Iris pigment epithelial cell (primary cell): ENCODE measurements at places on chromosomes 4 and X.

DNA sequence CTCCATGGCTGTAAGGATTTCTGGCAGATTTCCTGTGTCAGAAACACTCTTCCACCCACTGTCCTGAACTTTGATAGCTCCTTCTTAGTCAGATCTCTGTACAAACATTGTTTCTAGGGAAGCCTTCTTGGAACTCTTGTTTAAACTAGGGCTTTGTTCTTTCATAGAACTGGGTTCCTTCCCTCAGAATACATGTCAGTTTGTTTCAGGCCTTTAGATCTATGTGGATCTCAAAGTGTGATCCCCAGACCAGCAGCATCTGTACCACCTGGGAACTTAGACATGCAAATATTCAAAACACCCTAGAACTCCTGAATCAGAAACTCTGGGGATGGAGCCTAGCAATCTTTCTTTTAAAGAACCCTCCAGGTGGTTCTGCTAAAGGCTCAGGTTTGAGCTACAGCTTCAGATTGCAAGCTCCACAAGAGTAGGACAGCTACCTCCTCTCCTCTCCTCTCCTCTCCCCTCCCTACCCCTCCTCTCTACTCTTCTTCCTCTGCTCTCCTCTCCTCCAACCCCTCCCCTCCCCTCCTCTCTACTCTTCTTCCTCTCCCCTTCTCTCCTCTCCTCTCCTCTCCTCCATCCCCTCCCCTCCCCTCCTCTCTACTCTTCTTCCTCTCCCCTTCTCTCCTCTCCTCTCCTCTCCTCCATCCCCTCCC is 12.7 kb downstream of the RASSF6 start:
- DNase-seq = no peak

DNA sequence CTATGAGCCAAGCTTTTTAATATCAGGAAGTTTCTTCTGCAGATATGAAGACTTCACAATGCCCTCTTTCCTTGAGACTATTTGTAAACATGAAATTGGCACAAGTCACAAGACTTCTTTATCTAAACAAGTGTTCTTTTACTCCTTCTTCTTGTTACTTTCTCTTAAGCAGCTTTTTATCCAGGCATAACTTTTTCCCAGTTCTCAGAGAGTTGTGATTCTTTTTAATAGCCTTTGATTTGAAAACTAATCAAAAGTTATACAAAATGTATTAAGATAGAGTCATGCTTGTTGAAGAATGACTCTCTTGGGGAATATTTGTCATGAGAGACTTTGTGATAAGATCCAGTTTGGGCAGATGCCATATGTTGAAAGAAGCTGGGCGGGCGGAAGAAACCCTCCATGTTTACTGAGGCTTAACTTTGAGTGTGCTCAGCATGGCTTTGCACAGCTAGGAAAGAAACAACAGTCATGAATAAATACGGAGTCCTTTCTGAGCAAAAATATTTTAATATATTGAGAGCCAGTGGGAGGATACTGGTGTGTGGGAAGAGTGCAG is 39.3 kb downstream of the SYTL5 start:
- peak; percentile 50 for DNase-seq

DNA sequence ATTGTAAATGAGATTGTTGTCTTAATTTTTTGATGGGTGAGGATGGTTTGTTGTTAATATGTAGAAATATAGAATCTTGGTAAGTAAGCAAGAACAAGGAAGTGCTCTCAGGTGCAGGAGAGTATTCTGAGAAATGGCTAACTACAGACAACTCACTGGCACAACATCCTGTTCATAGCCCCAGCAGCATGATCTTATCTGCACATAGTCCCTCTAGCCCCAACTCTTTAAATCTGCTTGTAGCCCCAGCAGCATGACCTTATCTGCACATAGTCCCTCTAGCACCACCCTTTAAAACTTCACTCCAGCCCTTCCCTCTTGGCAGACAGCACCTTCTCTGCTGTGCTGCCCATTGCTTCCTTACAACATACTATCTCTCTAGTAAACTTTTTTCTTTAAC is 1957.1 kb upstream of the ADGRL3 start:
- DNase-seq = no peak

DNA sequence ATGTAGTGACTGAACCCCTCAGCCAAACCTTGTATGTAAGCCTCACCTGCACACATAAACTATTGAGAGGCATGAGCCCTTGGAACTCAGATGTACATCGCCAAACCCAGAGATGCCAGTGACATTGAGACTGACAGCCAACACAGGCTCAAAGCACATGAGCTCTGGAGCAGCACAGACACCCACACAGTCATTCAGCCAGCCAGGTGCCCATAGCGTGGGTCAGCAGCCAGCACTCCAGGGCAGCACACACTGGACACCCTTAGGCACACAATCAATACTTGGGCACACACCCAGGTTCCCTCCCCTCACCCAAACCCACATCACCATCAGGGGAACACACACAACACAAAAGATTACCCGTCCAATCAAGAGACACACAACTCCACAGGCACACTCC is 4.3 kb upstream of the TIMP1 start:
- no peak for DNase-seq

DNA sequence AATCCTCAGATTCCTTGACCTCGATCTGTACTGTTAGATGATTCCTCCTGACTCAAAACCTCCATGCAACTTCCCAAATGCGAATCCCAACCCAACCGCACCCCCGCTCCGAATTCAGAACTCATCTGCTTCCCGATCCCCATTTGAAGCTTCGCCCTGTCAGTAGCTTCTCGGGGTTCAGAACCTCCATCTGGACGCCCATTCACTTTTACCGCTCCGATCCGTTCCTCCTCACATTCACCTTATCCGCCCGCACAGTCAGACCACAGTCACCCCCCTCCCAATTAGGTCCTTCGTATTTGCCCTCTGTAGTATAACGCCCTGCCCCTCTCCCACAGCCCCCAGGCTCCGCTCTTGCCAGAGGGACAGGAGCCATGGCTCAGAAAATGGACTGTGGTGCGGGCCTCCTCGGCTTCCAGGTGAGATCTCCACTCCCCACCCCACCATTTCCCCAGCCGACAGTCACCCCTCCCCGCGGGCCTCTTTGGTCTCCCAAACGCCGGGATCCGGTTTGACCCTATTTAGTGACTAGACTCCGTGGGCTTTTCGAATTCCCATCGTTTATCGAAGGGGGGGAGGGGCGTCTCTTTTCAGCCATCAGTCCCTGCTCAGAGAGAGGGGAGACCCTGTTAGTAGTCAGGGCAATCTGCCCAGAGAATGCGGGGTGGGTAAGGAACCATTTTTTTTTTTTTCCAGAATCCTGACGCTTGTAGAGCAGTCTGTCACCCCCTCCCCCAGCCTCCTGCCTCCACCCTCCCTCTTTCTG is 691 bp downstream of the MAGED1 start:
- DNase-seq = peak; percentile 22

- DNase-seq = no peak
These were observed 55.6 kb downstream of the PBDC1 start for GRCh38 chrX:76228499-76228898.

DNA sequence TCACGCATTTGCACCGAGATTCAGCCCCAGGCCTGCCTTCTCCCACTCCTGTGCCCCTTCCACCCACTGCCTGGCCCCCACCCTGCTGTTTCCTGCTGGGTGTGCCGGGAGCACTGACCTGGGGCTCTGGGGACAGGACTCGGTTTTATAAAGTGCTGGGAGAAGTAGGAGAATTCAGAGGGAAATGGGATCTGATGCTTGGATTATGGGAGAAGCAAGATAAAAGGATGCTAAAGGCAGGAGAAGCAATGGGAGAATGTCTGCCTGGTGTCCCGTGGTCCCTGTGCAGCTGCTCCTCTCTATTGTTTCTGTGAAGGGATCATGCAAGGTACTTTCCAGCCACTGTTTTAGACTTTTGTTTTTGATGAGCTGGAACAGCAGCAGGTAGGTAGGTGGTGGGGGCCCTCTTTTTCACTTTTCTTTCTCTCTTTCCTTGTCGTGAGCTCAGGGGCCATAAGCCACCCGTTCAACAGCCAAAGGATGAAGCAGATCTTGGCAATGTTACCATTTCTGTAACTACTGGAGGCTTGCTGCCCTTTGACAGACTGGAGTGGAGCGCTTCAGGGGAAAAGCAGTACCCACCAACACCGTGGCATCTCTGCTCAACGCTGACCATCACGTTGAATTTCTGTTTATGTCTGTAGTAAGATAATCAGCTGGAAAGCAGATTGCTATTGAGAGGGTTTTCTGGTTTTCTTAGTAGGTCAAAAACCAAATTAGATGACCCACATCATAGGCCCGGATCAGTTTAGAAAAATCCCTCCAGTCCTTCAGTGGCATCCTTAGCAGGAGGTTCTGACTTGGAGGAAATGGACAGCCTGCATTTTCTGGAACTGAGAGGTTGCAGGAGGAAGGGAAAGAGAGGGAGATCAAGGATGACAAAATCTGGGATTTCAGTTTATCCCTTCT is 63.8 kb upstream of the ENPP6 start:
- DNase-seq = no peak

- no peak for DNase-seq
These were observed 59.1 kb upstream of the RXFP1 start for GRCh38 chr4:158462611-158463010.

GRCh38 chrX:49999087-49999486 is 76.7 kb downstream of the CLCN5 start:
- no peak for DNase-seq

GRCh38 chrX:148933881-148934280 is 433.5 kb downstream of the AFF2 start:
- DNase-seq = no peak

DNA sequence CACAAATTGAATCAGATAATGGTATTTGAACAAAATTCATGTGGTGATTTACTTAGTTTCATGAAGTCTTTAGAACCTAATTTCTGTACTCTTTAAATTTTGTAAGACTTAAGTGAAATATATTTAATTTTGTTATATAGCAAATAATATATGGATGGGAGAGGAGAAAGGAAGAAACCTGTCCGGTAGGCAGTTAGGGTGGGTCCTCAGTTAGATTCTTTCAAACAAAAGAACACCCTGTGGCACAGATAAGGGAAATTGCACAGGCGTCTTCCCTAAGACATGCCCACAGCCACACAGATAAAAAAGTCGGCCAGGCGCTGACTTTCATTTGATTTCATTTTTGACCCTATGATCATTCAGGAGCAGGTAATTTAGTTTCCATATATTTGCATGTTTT is 25.1 kb upstream of the CTSO start:
- no peak for DNase-seq

- DNase-seq = peak; percentile 18
These were observed 32.5 kb downstream of the AKAP4 start for GRCh38 chrX:50168241-50168687.

DNA sequence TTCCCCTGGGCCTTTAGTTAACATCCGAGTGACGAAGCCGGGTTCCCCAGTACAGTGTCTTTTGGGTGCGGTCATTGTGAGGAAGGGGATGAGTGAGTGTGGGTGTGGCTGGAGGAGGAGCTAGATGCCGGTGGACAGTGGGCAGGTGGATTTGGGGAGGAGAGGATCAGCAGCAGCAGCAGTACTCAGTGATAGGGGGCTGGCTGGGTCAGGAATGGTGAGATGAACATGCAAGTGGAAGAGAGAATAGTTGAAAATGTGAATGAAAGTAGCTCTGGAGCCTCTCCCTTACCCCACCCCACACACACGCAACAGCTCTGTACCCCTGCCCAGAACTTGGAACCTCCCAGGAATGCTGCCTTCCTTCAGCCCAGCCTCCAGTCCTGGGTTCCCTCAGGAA is 4.5 kb downstream of the TSR2 start:
- DNase-seq = no peak

DNA sequence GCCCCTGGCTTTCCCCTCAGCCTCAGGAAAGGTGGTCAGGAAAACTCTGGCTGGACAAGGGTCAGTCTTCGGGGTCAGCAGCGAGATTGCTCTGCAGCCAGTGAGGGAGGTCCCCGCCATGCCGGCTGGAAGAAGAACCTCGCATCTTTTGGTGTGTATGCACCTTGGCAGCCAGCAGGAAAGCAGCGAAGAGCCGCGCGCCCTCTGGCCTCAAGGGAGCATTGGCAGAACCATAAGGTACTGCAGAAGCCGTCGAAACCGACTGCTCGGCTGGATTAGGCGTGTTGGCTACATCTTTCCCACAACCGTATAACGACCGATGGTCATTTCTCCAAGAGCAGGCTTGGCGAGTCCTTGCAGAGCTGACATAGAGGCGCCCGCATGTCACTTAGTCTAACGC is 48.3 kb downstream of the GPR143 start:
- DNase-seq = no peak

- no peak for DNase-seq
These were observed 24.3 kb downstream of the LEF1 start for GRCh38 chr4:108144451-108144850.

GRCh38 chrX:73799888-73800287 is 236.9 kb downstream of the CHIC1 start:
- DNase-seq = no peak

DNA sequence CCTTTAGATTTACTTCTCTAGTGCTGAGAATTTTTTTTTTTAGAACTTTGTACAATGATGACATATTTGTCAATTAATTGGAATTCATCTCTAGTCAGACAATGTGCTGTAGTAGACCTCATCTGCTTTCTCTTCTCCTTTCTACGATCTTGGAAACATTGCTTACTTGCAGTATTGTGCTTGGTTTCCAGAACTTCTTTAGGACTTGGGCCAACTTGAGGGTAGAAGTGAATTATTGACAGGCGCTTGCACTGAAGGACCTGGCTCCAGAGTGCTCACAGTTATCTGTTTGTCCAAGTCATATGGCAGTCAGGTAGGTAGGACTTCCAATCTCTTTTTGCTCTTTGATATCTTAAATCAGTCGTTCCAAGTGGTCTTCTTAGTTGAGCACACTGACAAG is 39.6 kb downstream of the FNIP2 start:
- DNase-seq = no peak

DNA sequence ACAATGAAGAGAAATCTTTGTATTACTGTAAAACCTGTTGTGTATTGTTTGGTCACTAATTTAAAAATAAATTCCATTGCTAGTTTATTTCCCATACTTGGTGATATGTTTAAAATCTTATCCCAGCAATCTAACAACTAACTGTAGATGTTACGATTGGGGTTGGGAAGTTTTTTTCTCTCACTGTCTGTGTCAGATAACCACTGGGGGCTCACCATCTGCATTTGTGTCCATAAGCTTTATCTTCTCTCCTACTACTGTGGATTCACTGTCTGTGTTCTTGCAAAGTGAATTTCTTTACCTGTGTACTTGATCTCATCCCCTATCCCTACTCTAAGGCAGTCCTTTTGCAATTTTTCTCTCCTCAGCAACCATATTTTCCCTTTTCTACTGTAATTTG is 81.3 kb downstream of the STIM2 start:
- DNase-seq = no peak
